ENCODE measurements at places on chromosomes 3 and 15.

- DNase-seq = no peak
Observed at GRCh38 chr3:95815828-95816227, 998.6 kb upstream of the EPHA6 start.

DNA sequence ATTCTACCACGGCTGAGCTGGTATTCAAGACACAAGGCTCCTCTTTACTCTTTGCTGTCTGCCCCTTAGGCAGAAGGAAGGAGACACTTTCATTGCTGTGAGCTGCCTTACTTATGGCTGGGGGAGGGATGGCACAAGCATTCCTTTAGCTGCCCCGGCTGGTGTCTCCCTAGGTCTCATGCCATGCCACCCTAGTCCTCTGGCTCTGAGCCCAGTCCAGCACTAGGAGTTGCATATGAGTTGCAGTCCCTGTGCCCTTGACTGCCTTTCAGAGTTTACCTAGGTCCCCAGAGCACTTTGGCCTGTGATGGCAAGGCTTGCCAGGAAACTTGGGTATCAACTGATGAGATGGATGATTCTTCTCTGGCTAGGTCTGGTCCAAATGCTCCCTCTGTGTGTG is 296.4 kb downstream of the RBMS3 start:
- no peak for DNase-seq

GRCh38 chr3:52313774-52314188 is 2.3 kb upstream of the DNAH1 start:
- no peak for DNase-seq

- DNase-seq = no peak
Observed at GRCh38 chr3:71524672-71525071, 58.9 kb downstream of the FOXP1 start.

- DNase-seq = no peak
Observed at GRCh38 chr3:148128136-148128535, 569.6 kb upstream of the AGTR1 start.

- no peak for DNase-seq
Observed at GRCh38 chr15:99441871-99442251, 123.9 kb upstream of the MEF2A start.

- DNase-seq = no peak
Observed at GRCh38 chr15:27889258-27889657, 209.9 kb downstream of the OCA2 start.

DNA sequence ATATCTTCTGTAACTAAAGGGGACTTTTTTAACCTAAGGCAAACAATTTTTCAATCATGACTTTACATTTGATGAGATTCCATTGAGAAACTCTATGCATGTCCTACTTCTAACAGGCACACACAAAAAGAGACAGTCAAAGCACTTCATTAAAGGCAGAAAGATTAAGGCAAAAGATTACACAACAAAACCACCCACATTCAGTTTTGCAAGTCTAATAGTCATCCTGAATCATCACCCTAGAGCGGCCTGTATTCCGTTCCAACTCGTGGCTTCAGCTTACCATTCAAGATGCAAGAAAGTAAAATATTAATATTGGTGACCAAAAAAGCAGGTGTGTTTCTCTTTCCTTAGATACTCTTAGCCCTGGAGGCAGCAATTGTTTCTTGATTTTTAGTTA is 205.9 kb downstream of the P3H2 start:
- DNase-seq = peak; percentile 17

DNA sequence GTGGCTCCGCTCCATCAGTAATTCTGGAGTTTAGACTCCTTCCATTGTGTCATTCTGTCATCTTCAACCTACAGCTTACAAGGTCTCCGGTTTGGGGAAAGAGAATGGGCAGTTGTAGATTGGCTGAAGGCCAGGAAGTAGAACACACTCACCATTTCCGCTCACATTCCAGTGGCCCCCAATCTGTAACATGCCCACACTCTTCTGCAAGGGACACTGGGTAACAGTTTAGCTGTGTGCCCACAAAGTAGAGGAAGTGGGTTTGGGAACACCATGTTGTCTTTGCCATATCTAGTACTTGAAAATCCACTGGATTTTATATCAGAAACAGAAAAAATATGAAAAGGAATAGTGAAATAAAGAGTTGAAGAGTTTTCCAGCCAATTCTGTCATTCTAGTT is 153.5 kb downstream of the SV2B start:
- no peak for DNase-seq

- DNase-seq = no peak
Observed at GRCh38 chr3:11199902-11200845, 45.9 kb downstream of the HRH1 start.

- peak; percentile 10 for DNase-seq
Observed at GRCh38 chr3:177589911-177590381, 392.7 kb upstream of the TBL1XR1 start.

Measured in T-helper 2 cell treated with Interferon-gamma antibody and Interleukin-4, amounts not matched to agents 5 μg/mL and 100 μg/mL, for 36 hours (primary cell).